A549 treated with Hydrocortisone at 1 μM for 4 hours (cell line): ENCODE measurements at places on chromosomes 7 and 10. TPM values are rescaled to one million over a fixed set of nuclear protein-coding genes. Genes with fewer than 3 reads are reported as not detected.

PLPP4 gene
- total RNA-seq = 0.15 TPM in 2 of 5 replicates, not detected in the others

TAS2R5 gene
- 0.31 to 0.63 TPM (median 0.40 TPM) in 5 replicates for total RNA-seq

OPN1SW gene
- not detected in 5 replicates for total RNA-seq

GLI3 gene
- 0.07 to 0.25 TPM (median 0.13 TPM) in 5 replicates for total RNA-seq

ENTPD1 gene
- total RNA-seq = 0.03 to 0.37 TPM in 2 of 5 replicates, not detected in the others

NPY gene
- total RNA-seq = not detected in 5 replicates
